ENCODE measurements at places on chromosomes 6 and 20.

GRCh38 chr6:112370946-112371345, 23.8 kb downstream of the RFPL4B start:
- DNase-seq: no peak

- no peak for DNase-seq
Observed at GRCh38 chr6:35146453-35146852, 5.3 kb upstream of the TCP11 start.

GRCh38 chr6:45653117-45653883, 275.6 kb upstream of the SUPT3H start:
- no peak for DNase-seq

- DNase-seq: no peak
Observed at GRCh38 chr20:48901326-48901725, 20.2 kb upstream of the ARFGEF2 start.

GRCh38 chr6:126761854-126762253, 356.6 kb upstream of the RSPO3 start:
- no peak for DNase-seq

DNA sequence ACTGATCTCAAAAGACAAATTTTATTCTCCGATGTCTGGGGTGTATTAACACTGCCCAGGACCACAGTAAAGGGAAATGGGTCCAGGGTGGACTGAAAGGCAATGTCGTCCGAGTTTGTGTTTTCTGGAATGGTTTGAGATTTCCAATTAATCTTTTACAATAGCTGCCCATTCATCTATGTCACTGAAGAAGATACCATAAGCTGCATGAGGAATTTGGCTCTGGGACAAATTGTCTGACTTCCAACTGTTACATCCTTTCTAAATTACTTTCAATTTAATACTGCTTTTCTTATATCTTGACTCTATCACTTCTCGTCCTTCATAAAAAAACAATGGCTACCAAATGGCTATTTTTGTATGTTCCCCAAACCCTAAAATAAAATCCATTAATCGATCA, 130.7 kb upstream of the KCNK16 start:
- no peak for DNase-seq

DNA sequence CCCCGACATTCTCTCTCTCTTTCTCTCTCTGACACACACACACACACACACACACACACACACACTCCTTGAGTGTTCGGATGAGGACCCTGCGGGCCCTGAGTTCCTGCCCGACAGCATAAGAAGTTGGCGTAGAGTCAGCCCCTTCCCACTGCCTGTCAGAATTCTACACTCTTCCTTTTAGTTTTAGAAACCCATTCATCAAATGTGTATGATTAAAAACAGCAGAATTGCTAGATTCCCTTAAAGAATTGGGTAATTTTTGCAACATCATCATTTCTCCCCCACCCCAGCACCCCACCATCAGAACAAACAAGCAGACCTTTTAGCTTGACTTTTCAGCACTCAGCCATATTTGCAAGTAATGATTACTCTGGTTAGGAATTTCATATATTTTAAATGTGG, 322.8 kb downstream of the FARS2 start:
- no peak for DNase-seq

GRCh38 chr6:165249808-165250207, 59.6 kb downstream of the C6orf118 start:
- no peak for DNase-seq

- no peak for DNase-seq
Observed at GRCh38 chr6:9332241-9332780, 897.0 kb upstream of the SLC35B3 start.

DNA sequence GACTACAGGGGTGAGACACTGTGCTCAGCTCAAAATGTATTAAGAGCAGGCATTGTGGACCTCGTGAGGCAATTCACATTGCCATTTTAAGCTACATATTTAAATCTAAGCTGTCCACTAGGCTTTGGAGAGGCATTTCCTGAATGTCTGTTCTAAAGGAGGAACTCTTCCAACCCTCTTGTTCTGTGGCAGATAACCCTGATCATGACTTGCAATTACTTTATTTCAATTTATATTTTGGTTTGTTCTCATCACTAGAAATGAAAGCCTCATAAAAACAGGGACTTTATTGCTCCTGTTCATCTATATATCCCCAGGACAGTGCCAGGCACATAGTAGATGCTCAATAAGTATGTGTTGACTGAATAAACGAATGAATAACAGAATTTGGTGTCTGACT, 84.0 kb upstream of the SALL4 start:
- no peak for DNase-seq

All from activated T-helper 9 cell treated with anti-CD3 and anti-CD28 coated beads, Interleukin-2, amount 50 U/mL, for 16 hours (primary cell).